Tibial artery (tissue), 4 donors: ENCODE measurements at places on chromosomes 1 and 21.

DNA sequence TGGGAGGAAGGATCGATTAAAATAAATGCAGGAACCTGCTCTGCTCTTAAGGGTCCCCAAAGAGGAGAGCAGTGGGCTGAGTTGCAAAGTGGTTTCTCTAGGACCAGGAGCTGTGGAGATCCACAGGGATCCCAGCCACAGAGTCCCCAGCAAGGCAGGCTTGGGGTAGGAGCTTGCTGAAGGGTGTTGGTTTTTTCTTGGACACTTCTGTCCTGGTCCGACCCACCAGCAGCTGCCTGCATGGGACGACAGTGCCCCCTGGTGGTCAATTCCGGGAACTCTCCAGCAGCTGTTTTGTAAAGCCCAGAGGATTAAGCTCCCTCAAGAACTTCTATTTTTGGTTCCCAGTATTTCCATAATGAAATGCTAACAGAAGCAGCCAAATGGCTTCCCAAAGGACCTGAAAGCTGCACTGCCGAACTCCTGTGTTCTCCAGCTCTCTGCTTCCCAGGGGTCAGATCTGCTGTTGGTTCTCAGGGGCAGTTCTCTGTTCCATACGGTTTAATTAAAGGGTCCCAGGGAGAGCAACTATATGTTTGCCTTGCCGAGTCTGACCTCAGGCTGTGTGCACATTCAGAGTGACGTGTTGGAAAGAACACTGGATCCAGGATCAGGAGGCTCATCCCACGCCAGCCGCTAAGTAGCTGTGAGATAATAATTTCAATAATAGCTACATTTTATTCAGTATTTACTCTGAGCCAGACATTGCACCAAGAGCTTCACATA lies 23.2 kb downstream of the NENF start:
- peak overlapping the region; percentile 69 for H3K27ac ChIP-seq
- no peaks in the 10 kb centered on the region for H3K36me3 ChIP-seq
- H3K27me3 ChIP-seq, result no peaks in the 10 kb centered on the region
- H3K4me1 ChIP-seq, result peaks cover 35% of the 10 kb centered on the region
- peak; percentile 89 for DNase-seq

- no peak overlapping the region for H3K4me3 ChIP-seq
- no peaks in the 10 kb centered on the region for H3K4me1 ChIP-seq
These were observed 99.0 kb upstream of the SOD1 start for GRCh38 chr21:31560479-31560878.

GRCh38 chr1:32864375-32865019 lies 6.2 kb downstream of the FNDC5 start:
- no peaks in the 10 kb centered on the region for H3K27me3 ChIP-seq
- H3K4me1 ChIP-seq, result no peaks in the 10 kb centered on the region
- H3K4me3 ChIP-seq, result no peak overlapping the region
- no peak for DNase-seq
- peaks cover 6% of the 10 kb centered on the region for H3K36me3 ChIP-seq

- no peaks in the 10 kb centered on the region for H3K27me3 ChIP-seq
- H3K4me1 ChIP-seq, result peaks cover 9% of the 10 kb centered on the region
- no peaks in the 10 kb centered on the region for H3K36me3 ChIP-seq
- no peak overlapping the region for H3K4me3 ChIP-seq
- no peak overlapping the region for H3K27ac ChIP-seq
- no peak for DNase-seq
These were observed 75.5 kb upstream of the ATP5PO start for GRCh38 chr21:33991133-33991532.

DNA sequence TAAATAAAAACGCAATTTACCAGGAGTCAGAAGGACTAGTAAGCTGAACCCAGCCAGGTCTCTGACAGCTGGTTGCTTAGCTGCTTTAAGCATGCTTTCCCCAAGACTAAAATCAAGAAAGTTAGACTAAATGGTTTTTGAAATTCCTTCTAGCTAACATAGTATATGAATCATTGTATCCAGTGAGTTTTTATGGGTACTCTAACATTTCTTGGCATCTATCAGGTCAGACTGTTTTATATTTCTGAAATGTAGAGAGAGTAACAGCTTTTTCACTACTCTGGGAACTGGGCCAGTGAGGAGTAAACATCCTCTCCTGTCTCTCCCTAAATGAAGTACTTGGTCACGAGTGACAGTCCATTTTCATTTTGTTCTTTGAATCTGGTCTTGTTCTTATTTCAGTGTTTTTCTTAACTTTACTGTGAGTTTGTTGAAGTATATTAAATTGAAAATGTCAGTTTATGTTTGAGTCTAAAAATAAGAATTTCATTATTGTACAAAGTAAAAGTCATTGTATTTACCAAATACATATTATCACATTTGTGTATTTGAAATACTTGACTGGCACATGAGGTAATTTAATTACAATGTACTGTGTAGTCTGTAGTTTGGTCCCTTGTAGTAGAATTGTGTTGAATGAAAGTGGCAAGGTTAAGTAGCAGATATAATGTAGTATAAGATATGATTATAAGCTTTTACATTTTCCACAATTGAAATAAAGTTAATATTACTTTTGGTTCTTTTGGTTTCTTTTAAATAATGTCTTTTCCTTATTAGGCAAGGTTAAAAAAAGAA lies 47.6 kb downstream of the PKN2 start:
- no peaks in the 10 kb centered on the region for H3K36me3 ChIP-seq
- H3K4me3 ChIP-seq, result no peak overlapping the region
- no peaks in the 10 kb centered on the region for H3K27me3 ChIP-seq
- DNase-seq, result no peak
- H3K4me1 ChIP-seq, result peaks cover 17% of the 10 kb centered on the region

- peaks cover 31% of the 10 kb centered on the region for H3K36me3 ChIP-seq
- H3K4me3 ChIP-seq, result no peak overlapping the region
- no peak overlapping the region for H3K27ac ChIP-seq
These were observed 61.7 kb downstream of the CASQ2 start for GRCh38 chr1:115706587-115707425.

DNA sequence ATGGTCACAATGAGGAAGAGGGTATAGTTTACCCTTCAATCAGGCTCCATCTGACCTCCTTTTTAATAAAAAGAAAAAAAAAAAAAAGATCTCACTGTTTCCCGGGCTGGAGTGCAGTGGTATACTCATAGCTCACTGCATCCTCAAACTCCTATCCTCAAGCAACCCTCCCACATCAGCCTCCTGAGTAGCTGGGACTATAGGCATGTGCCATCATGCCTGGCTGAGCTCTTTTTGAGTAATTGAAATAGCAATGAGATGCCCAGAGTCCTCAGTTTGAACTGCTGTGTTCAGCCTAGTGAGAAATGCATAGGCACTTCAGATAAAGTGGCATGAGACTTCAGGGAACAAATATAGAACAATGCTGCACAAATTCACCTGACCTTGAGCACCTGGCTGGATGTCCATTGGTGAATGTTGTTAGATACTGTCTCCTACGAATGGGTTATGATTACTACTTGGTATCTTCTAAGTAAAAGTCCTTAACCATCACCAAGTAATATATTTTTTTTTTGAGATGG lies 67.6 kb downstream of the NR5A2 start:
- DNase-seq, result no peak
- H3K36me3 ChIP-seq, result no peaks in the 10 kb centered on the region
- H3K4me1 ChIP-seq, result no peaks in the 10 kb centered on the region
- H3K27me3 ChIP-seq, result no peaks in the 10 kb centered on the region
- H3K27ac ChIP-seq, result no peak overlapping the region
- no peak overlapping the region for H3K4me3 ChIP-seq

- H3K36me3 ChIP-seq, result no peaks in the 10 kb centered on the region
- H3K4me3 ChIP-seq, result no peak overlapping the region
- no peaks in the 10 kb centered on the region for H3K4me1 ChIP-seq
- H3K27ac ChIP-seq, result no peak overlapping the region
These were observed 231.4 kb downstream of the GRIK1 start for GRCh38 chr21:29708401-29708800.

- H3K4me3 ChIP-seq, result no peak overlapping the region
- no peaks in the 10 kb centered on the region for H3K4me1 ChIP-seq
- H3K27me3 ChIP-seq, result no peaks in the 10 kb centered on the region
- H3K27ac ChIP-seq, result no peak overlapping the region
These were observed 137.3 kb upstream of the USH2A start for GRCh38 chr1:216560527-216560926.

DNA sequence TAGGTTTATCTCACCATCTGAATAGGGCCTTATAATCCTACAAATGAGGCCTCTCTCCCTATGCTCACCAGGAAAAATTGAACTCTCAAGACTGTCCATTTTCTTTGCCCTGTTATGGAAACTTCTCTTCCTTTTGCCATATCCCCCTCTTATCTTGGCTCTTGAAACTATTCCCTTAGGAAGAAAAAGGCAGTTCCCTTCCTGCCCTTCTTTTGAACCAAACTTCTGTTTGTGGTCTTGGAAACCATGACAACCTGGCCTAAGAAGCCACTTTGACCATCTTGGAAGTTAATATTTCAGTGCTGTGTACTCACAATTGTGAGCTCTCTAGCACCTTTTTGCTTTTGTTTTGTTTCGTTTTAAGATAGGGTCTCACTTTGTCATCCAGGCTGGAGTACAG lies 40.0 kb downstream of the ATP2B4 start:
- H3K27ac ChIP-seq, result peak overlapping the region; percentile 73
- no peaks in the 10 kb centered on the region for H3K27me3 ChIP-seq
- H3K36me3 ChIP-seq, result no peaks in the 10 kb centered on the region
- peaks cover 64% of the 10 kb centered on the region for H3K4me1 ChIP-seq
- no peak for DNase-seq

GRCh38 chr1:59063501-59063900 lies 233.4 kb upstream of the FGGY start:
- peak overlapping the region; percentile 76 for H3K27ac ChIP-seq
- no peak for DNase-seq
- H3K4me1 ChIP-seq, result peaks cover 7% of the 10 kb centered on the region
- no peaks in the 10 kb centered on the region for H3K36me3 ChIP-seq

DNA sequence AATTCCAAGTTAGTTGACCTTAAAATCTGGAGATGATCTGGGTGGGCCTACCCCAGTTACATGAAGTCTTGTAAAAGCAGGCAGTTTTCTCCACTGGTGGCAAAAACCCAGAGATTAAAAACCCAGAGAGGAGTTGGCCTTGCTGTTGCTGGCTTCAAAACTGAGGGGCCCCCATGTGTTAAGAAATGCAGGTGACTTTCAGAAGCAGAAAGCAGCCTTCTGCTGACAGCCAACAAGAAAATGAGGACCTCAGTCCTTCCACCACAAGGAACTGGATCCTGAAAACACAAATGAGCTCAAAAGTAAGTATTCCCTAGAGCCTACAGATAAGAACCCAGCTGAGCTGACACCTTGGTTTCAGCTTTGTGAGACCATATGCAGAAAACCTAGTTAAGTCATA lies 343.7 kb upstream of the ZRANB2 start:
- no peaks in the 10 kb centered on the region for H3K36me3 ChIP-seq
- H3K4me3 ChIP-seq, result no peak overlapping the region
- H3K4me1 ChIP-seq, result no peaks in the 10 kb centered on the region
- H3K27ac ChIP-seq, result no peak overlapping the region
- H3K27me3 ChIP-seq, result no peaks in the 10 kb centered on the region
- no peak for DNase-seq

GRCh38 chr1:7857000-7857399 lies 4.1 kb upstream of the UTS2 start:
- H3K4me3 ChIP-seq, result no peak overlapping the region
- DNase-seq, result no peak
- H3K27ac ChIP-seq, result no peak overlapping the region
- no peaks in the 10 kb centered on the region for H3K36me3 ChIP-seq
- no peaks in the 10 kb centered on the region for H3K27me3 ChIP-seq

GRCh38 chr1:43274804-43275180 lies 5.0 kb downstream of the TMEM125 start:
- H3K4me3 ChIP-seq, result no peak overlapping the region
- H3K4me1 ChIP-seq, result peaks cover 17% of the 10 kb centered on the region
- peaks cover 27% of the 10 kb centered on the region for H3K27me3 ChIP-seq
- no peaks in the 10 kb centered on the region for H3K36me3 ChIP-seq
- no peak overlapping the region for H3K27ac ChIP-seq

DNA sequence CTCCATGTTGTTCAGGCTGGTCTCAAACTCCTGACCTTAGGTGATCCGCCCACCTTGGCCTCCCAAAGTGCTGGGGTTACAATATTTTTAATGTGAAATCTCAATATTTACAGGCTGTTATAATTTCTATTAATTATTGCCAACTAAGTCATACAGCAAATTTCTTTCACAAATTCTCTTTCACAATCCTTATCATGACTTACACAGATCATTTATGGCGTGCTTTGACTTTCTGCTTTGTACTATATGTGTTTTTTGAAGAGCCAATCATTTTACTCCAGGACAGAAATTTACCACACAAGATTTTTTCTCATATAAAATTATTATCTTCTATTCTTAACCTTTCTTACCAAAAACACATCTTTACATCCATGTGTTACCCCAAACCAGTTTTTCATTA lies 1729.9 kb downstream of the NCAM2 start:
- DNase-seq, result no peak
- H3K4me3 ChIP-seq, result no peak overlapping the region
- H3K27me3 ChIP-seq, result no peaks in the 10 kb centered on the region
- no peaks in the 10 kb centered on the region for H3K36me3 ChIP-seq
